ENCODE measurements at places on chromosomes 1 and 21. TPM values are rescaled to one million over a fixed set of nuclear protein-coding genes. Genes with fewer than 3 reads are reported as not detected.

The CELA3B gene
- polyA plus RNA-seq = 0.13 TPM

DNA sequence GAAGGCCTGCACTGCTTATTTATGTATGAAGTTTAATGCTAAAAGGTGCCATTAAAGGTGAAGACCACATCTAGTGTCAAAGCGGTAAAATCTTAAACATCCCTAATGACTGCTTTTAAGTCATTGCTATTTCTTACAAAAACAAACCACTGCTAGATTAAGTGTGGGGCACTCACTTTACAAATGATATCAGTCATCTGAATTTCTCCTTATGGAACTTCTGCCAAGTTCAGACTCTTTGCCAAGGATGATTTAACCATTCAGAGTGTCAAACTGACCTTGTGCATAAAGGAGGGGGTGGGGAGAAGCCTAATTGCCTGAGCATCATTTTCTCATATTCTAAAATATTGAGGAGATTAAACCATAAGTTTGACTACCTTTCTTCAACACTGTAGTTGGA lies 271.5 kb downstream of the TGFB2 start:
- no peak for DNase-seq

DNA sequence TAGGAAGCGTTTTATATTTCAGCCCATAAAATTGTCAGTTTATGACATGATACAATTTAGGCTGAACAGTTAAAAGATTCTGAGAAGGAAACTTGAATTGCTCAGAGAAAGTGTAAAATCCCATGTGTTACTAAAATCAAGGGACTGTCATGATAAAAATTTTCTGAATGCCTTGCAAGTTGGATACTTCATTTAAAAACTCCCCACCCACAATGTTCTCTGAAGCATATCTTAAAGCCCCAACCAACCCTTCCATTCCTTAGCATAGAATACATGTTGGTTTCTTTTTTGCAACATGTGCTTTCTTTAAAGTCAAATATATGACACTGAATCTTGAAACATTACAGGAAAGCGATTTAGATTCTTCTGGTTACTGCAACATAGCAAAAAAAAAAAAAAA lies 97.4 kb downstream of the MRPL39 start:
- no peak for DNase-seq

DNA sequence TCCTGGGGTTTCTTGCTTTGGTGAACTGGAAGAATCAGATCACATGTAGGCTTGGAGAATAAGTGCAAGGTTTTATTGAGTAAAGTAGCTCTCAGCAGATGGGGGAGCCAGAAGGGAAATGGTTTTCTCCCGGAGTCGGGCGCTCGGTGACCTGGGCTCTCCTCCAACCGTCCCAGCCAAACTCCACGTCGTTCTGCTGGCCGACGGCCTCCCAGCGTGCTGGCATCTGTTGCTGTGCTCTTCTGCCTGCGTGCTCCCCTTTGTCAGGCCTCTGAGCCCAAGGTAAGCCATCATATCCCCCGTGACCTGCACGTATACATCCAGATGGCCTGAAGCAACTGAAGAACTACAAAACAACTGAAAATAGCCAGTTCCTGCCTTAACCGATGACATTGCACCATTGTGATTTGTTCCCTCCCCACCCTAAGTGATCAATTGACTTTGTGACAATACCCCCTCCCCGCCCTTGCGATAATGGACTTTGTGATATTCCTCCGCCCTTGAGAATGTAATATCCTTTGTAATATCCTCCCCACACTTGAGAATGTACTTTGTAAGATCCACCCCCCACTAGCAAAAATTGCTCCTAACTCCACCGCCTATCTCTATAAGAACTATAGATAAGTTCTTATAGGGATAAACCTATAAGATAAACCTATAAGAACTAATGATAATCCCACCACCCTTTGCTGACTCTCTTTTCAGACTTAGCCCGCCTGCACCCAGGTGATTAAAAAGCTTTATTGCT lies 88.3 kb downstream of the SMYD3 start:
- DNase-seq = no peak

DNA sequence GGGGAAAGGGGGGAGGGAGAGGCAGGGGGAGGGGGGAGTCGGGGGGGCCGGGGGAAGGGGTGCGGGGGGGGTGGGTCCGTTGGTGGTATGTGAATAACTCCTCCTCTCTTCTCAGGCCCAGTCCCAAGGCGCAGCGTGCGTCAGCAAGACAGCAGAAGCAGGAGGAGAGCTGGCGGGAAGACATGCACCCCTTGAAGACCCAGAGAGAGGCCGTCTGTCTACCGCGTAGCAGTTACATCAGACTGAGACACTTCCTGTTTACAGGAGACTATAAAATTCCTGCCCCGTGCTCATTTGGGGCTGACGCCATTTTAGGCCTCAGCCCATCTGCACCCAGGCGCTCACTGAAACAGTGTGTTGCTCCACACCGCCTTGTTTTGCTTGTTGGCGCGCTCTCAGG lies 55.3 kb downstream of the SETD4 start:
- no peak for DNase-seq

DNA sequence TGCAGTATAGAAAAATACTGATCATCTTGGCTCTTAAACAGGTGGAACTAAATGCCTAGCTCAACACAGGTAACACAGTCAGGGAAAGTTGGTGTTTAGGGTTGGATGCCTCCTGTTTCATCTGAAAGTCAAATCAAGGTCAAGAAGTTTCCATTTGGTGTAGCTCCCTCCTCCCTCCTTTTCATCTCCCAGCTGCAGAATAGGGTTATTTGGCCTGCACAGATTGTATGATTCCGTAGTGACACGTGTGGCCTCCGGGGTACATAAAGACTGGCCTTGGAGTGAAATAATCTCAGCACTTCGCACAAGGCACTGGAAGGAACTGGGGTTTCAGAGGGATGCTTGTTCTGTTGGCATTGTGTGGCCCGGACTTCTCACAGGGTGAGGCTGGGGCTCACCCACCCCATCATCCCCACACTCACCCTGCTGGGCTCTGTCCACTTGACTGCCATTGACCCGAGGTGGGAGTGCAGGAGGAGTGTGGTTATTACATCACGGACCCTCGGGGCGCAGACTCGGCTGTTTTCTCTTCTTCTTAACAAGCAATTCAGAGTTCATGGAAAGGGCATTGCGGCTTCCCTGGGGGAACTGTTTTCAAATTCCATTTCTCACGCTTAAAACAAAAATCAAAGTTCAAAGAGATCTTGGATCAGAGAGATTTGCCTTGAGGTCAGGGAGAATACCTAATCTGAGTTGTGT lies 18.4 kb downstream of the IGSF5 start:
- no peak for DNase-seq

DNA sequence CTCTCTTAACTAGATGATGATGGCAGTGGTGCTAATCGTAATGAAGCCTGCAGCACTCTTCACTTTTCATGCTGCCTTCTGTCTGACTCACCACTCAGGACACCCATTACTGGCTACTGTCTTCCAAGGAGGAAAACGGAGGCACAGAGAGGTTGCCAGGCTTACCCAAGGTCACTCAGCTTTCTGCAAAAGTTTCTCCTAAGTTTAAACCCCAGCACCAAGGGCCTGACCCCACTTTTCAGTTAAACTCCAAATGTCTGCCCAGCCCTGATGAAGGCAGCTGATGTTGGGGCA lies 78.1 kb upstream of the RUNX3 start:
- DNase-seq = no peak
